ENCODE measurements at places on chromosomes 7 and 10. TPM values are rescaled to one million over a fixed set of nuclear protein-coding genes. Genes with fewer than 3 reads are reported as not detected.

GRCh38 chr10:101835362-101835761, 8.2 kb downstream of the KCNIP2 start:
- DNase-seq, result no peak
- no peak overlapping the region for H3K4me3 ChIP-seq
- no peaks in the 10 kb centered on the region for H3K27me3 ChIP-seq
- H3K36me3 ChIP-seq, result no peaks in the 10 kb centered on the region

GRCh38 chr7:370775-371118, 80.8 kb downstream of the FOXL3 start:
- peaks cover 12% of the 10 kb centered on the region for H3K4me1 ChIP-seq
- H3K27ac ChIP-seq, result no peak overlapping the region
- no peak overlapping the region for H3K4me3 ChIP-seq
- DNase-seq, result no peak
- no peaks in the 10 kb centered on the region for H3K27me3 ChIP-seq

- H3K4me1 ChIP-seq, result peaks cover 57% of the 10 kb centered on the region
- DNase-seq, result no peak
- H3K36me3 ChIP-seq, result no peaks in the 10 kb centered on the region
- no peak overlapping the region for H3K4me3 ChIP-seq
- no peaks in the 10 kb centered on the region for H3K27me3 ChIP-seq
Observed at GRCh38 chr7:70599446-70600190, 532.3 kb upstream of the GALNT17 start.

GRCh38 chr10:106158241-106158640, 1006.3 kb downstream of the SORCS1 start:
- H3K27ac ChIP-seq, result no peak overlapping the region
- H3K36me3 ChIP-seq, result no peaks in the 10 kb centered on the region
- no peaks in the 10 kb centered on the region for H3K4me1 ChIP-seq
- DNase-seq, result no peak
- no peak overlapping the region for H3K4me3 ChIP-seq

- H3K4me3 ChIP-seq, result no peak overlapping the region
- no peaks in the 10 kb centered on the region for H3K27me3 ChIP-seq
- no peak for DNase-seq
- no peak overlapping the region for H3K27ac ChIP-seq
Observed at GRCh38 chr7:114214466-114214865, 200.1 kb upstream of the FOXP2 start.

- no peaks in the 10 kb centered on the region for H3K27me3 ChIP-seq
- no peak for DNase-seq
- H3K27ac ChIP-seq, result no peak overlapping the region
Observed at GRCh38 chr10:10128387-10128786, 889.3 kb upstream of the CELF2 start.

Gene MET
- total RNA-seq, result 39.9 TPM

Gene PILRA
- 3.5 TPM for total RNA-seq

GRCh38 chr10:70074165-70074564, 21.5 kb downstream of the MACROH2A2 start:
- no peak for DNase-seq
- no peaks in the 10 kb centered on the region for H3K27me3 ChIP-seq
- no peaks in the 10 kb centered on the region for H3K36me3 ChIP-seq

DNA sequence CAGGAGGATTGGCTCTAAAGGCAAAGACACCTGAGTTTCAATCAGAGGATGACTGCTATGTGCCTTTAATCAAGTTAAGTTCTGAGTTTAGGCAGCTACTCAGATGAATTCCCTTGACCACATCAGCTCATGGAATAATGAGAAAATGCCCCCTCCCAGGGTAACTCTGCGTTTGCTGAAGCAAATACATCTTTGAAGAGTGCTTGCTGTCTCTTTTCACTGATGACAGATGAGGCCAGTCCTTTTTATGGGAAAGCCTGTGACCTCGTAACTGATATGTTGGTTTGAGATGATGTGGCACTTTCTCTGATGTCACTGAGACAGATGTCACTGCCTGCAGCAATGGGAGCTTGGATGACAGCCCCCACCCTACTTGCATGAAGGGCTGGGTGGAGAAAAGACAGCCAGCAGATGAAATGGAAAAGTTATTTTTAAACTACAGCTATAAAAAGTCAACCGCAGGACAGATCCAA, 43.7 kb upstream of the DGKI start:
- peaks cover 19% of the 10 kb centered on the region for H3K36me3 ChIP-seq
- no peaks in the 10 kb centered on the region for H3K27me3 ChIP-seq
- no peaks in the 10 kb centered on the region for H3K4me1 ChIP-seq
- H3K4me3 ChIP-seq, result no peak overlapping the region
- no peak for DNase-seq

- no peak overlapping the region for H3K4me3 ChIP-seq
- no peak for DNase-seq
Observed at GRCh38 chr10:122733443-122733842, 33.8 kb upstream of the C10orf120 start.

- H3K4me1 ChIP-seq, result no peaks in the 10 kb centered on the region
- no peak for DNase-seq
- H3K27ac ChIP-seq, result no peak overlapping the region
- no peak overlapping the region for H3K4me3 ChIP-seq
- H3K36me3 ChIP-seq, result no peaks in the 10 kb centered on the region
- no peaks in the 10 kb centered on the region for H3K27me3 ChIP-seq
Observed at GRCh38 chr10:129280908-129281586, 186.0 kb upstream of the MGMT start.

- no peaks in the 10 kb centered on the region for H3K27me3 ChIP-seq
- H3K4me3 ChIP-seq, result no peak overlapping the region
- no peak for DNase-seq
- peak overlapping the region; percentile 47 for H3K27ac ChIP-seq
- H3K4me1 ChIP-seq, result peaks cover 2% of the 10 kb centered on the region
Observed at GRCh38 chr10:71985542-71986250, 21.5 kb downstream of the CHST3 start.

GRCh38 chr10:86942441-86943315, 14.7 kb downstream of the MMRN2 start:
- no peak overlapping the region for H3K4me3 ChIP-seq
- peaks cover 39% of the 10 kb centered on the region for H3K4me1 ChIP-seq
- no peak overlapping the region for H3K27ac ChIP-seq

- H3K27me3 ChIP-seq, result no peaks in the 10 kb centered on the region
- H3K36me3 ChIP-seq, result no peaks in the 10 kb centered on the region
- no peak overlapping the region for H3K4me3 ChIP-seq
Observed at GRCh38 chr7:936386-937054, 18.0 kb downstream of the ADAP1 start.

Gene ASIC3
- 1.0 TPM for total RNA-seq

- H3K27me3 ChIP-seq, result no peaks in the 10 kb centered on the region
- no peaks in the 10 kb centered on the region for H3K4me1 ChIP-seq
Observed at GRCh38 chr7:22001345-22002004, 55.8 kb upstream of the CDCA7L start.

GRCh38 chr7:79828866-79829265, 305.8 kb upstream of the GNAI1 start:
- H3K36me3 ChIP-seq, result no peaks in the 10 kb centered on the region
- no peak overlapping the region for H3K27ac ChIP-seq
- H3K4me3 ChIP-seq, result no peak overlapping the region

DNA sequence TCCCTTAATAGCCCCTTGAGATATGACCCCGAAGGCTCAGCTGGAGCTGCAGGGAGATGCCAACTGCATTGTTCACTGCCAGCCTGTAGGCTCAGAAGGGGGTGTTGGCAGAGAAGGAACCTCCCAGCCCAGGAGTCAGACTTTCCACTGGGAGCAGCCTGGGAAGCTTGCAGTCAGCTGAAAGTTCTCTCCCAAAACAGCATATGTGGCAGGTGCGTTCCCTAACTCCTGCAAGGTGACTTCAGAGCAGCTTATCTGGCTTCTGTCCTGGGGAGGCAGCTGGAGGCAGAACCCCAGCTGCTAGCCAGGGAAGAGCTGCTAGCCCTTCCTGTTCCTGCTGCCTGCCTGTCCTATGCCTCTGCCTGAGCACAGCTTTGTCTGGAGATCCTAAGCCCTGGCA, 8.1 kb downstream of the SFTPA2 start:
- H3K36me3 ChIP-seq, result no peaks in the 10 kb centered on the region
- no peak overlapping the region for H3K27ac ChIP-seq
- H3K4me3 ChIP-seq, result no peak overlapping the region
- no peak for DNase-seq
- H3K27me3 ChIP-seq, result no peaks in the 10 kb centered on the region
- no peaks in the 10 kb centered on the region for H3K4me1 ChIP-seq

Gene ERLIN1
- total RNA-seq, result 73.9 TPM

Gene GATA3
- 0.08 TPM for total RNA-seq

- H3K4me1 ChIP-seq, result peaks cover 11% of the 10 kb centered on the region
- peak overlapping the region; percentile 9 for H3K27ac ChIP-seq
- no peaks in the 10 kb centered on the region for H3K27me3 ChIP-seq
- no peaks in the 10 kb centered on the region for H3K36me3 ChIP-seq
- peak; percentile 8 for DNase-seq
Observed at GRCh38 chr10:6056411-6057135, 5.6 kb downstream of the IL2RA start.

GRCh38 chr7:121019018-121019417, 30.5 kb downstream of the CPED1 start:
- peaks cover 10% of the 10 kb centered on the region for H3K36me3 ChIP-seq
- peaks cover 26% of the 10 kb centered on the region for H3K4me1 ChIP-seq
- no peaks in the 10 kb centered on the region for H3K27me3 ChIP-seq
- no peak for DNase-seq

Gene EBF3
- total RNA-seq, result not detected

DNA sequence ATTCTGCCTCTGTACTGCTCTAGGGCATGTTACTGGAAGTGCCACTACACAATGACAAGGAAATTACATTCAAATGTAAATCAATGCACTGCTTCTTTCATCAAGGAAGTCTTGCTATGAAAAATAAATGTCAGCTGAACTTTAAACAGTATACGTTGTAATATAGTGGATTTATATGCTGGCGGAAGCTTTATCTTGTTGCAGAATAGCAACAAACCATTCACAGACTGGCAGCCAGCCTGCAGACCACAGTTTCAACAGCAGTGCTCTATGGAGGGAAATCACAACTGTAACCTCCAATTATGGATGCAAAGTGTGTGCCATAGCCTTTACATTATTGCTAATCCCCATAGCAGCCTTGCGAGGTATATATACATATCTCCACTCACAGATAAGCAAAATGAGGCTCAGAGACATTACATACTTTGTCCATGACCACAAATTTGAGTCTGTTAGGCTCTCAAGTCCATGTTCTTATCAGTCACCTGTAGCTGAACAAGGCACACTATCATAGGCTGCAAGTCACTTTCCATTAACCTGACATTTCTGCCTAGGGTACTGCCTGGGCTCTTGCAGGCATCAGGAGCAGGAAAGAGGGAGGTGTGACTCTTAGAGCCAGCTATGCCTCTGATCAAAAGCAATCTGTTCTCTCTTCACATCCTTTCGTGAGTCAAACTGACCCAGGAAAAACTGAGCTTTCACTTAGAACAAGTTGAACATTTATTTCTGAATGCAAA, 22.6 kb downstream of the COL28A1 start:
- H3K4me1 ChIP-seq, result no peaks in the 10 kb centered on the region
- no peaks in the 10 kb centered on the region for H3K27me3 ChIP-seq
- H3K36me3 ChIP-seq, result no peaks in the 10 kb centered on the region

Gene OR6V1
- total RNA-seq, result not detected

Gene TMEM229A
- 0.23 TPM for total RNA-seq

DNA sequence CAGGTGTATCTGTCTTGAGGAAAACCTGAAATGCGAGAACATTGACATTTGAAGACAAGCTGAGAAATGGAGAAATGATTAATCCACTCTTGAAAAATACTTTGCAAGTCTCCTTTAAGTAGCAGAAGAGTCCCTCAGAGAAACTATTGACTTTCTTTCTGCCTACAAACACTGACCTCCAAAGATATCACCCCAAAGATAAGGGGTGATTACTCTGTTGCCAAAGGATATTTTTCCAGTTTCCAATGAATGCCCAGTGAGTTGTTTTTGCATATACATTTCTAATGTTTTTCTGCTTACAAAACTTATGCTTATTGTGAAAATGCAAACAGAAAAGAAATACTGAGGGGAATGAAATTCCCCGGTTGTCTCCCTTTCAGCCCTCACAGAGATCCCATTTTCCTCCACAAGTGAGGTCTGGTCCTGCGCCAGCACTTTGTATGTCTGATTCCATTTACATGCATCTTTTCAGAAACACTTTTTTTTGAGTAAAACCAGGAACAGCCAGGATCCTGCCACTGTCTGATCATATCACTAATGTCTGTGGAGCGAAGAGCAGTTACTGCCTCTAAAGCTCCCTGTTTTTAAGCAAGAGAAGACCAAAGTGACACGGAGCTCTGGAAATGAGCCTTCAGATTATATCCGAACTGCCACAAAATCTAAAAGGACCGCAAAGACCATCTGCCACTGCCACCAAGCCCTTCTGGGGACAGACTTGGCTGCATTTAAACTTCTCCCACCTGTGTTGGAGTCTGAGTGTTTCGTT, 82.9 kb upstream of the PDCD4 start:
- peaks cover 16% of the 10 kb centered on the region for H3K4me1 ChIP-seq
- no peaks in the 10 kb centered on the region for H3K36me3 ChIP-seq
- H3K27me3 ChIP-seq, result no peaks in the 10 kb centered on the region
- H3K4me3 ChIP-seq, result no peak overlapping the region

- no peaks in the 10 kb centered on the region for H3K36me3 ChIP-seq
- DNase-seq, result no peak
- H3K27me3 ChIP-seq, result no peaks in the 10 kb centered on the region
- H3K4me1 ChIP-seq, result peaks cover 4% of the 10 kb centered on the region
- H3K4me3 ChIP-seq, result no peak overlapping the region
Observed at GRCh38 chr7:66047426-66047825, 28.2 kb upstream of the ASL start.

GRCh38 chr10:94076325-94076841, 82.7 kb downstream of the PLCE1 start:
- no peak for DNase-seq
- H3K27me3 ChIP-seq, result no peaks in the 10 kb centered on the region
- H3K4me3 ChIP-seq, result no peak overlapping the region
- H3K4me1 ChIP-seq, result peaks cover 9% of the 10 kb centered on the region

GRCh38 chr7:40545739-40546138, 410.9 kb downstream of the SUGCT start:
- no peak overlapping the region for H3K27ac ChIP-seq
- H3K4me3 ChIP-seq, result no peak overlapping the region
- DNase-seq, result no peak
- H3K27me3 ChIP-seq, result no peaks in the 10 kb centered on the region
- no peaks in the 10 kb centered on the region for H3K36me3 ChIP-seq

- H3K4me3 ChIP-seq, result no peak overlapping the region
- H3K4me1 ChIP-seq, result no peaks in the 10 kb centered on the region
- no peak overlapping the region for H3K27ac ChIP-seq
Observed at GRCh38 chr10:98316170-98316569, 48.2 kb upstream of the LOXL4 start.

DNA sequence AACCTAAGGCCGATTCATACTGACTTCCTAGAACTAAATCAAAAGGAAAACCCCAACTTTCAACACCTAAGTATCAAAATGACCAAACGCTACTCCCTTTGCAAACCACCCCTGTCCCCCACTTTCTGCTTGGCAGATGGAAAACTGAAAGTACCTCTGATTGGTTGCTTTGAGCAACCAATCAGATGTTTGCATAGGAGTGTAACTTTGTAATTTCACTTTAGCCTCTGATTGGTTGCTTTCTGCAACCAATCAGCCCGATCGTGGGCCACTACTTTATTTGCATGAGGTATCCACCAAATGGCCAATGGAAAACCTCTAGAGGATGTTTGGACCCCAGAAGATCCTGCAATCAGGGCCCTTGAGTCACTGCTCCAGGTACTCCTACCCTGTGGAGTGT, 12.3 kb upstream of the SNX10 start:
- DNase-seq, result no peak
- no peaks in the 10 kb centered on the region for H3K36me3 ChIP-seq
- H3K4me3 ChIP-seq, result no peak overlapping the region
- H3K27ac ChIP-seq, result no peak overlapping the region

All from liver (tissue), 10 donors.